MV-4-11 (cell line): ENCODE measurements at places on chromosomes 1 and 21.

DNA sequence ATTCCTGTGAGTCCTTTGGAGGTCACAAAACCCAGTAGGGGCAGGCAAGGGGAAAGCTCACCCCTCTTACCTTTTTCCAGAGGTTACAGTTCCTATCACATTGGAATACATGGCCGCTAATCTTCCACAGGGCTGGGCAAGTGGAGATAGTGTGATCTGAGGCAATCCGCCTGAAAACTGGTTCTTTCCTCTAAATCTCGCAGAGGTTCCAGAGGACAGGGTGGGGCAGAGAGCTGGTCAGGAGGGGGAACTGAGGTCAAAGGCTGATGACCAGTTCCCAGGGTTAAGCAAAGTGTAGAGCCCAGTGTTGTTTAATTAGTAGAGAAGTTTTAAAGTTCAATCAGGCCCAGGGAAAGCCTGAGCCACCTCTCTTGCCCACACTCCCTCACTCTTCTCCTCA lies at the start of gene SERPINC1:
Gene SERPINC1 (minus strand): TSS at position 179 of the 400 bp plus-strand sequence. CDS start 68 bp downstream, at position 111.
- no peak for DNase-seq

DNA sequence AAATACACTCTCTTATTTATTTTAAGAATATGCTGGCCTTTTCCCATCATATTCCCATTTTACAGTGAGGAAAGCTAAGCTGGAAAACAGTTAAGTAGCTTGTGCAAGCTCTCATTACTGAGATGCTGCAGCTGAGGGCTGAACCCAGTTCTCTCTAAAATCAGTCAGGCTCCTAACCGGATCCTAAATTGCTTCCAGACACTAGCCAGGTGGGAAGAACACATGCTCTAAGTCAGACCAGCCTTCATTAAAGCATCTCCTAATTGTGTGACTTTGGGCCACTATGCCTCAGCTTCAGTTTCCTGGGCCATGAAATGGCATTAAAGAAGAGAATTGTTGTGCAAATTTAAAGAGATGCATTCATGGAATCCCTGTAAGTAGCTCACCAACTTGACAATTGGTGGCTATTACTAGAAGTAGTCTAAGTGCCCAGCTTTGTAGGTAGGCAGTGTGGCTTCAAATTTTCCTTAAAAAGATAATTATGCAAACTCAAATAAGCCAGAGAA lies 228.4 kb downstream of the DAB1 start:
- no peak for DNase-seq

DNA sequence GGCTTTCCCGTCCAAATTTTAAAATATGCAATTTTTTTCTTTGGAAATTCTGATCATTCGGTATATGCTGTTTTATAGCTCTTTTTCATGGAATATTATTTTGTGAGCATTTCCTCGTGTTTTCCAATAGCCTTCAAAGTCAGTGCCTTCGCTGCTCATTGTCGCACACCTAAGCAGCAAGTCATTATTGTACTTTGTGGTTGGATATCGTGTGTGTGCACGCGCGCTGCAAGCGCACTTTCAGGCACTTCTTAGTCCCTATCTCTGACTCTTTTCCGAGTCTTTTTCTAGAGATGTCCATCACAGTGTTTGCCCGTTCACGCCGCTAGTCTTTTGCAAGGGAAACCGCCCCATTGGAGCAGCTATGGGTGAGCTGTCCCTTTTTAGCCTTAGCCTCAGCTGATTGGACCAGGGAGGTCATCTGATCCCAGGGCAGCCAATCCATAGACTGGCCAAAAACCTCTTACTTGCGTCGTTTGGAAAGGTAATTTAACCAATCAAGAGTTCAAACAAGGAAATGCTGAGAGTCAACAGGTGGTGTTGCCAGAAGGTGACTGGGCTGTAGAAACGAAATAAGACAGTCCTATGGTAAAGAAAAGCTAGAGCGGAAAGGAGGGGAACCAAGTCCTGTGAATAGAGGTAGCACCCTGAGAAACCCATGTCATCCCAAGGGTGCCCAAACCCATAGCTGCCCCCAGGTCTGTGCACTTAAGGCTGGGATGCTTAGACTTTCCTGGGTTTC lies 710 bp upstream of the HYI start:
- DNase-seq: peak; percentile 54

- DNase-seq: no peak
Observed at GRCh38 chr1:66940981-66941380, 16.2 kb downstream of the MIER1 start.

GRCh38 chr1:116257341-116257767 lies 115.7 kb upstream of the ATP1A1 start:
- DNase-seq: peak; percentile 44

- DNase-seq: peak; percentile 62
Observed at GRCh38 chr1:108130794-108131193, 69.3 kb downstream of the SLC25A24 start.

DNA sequence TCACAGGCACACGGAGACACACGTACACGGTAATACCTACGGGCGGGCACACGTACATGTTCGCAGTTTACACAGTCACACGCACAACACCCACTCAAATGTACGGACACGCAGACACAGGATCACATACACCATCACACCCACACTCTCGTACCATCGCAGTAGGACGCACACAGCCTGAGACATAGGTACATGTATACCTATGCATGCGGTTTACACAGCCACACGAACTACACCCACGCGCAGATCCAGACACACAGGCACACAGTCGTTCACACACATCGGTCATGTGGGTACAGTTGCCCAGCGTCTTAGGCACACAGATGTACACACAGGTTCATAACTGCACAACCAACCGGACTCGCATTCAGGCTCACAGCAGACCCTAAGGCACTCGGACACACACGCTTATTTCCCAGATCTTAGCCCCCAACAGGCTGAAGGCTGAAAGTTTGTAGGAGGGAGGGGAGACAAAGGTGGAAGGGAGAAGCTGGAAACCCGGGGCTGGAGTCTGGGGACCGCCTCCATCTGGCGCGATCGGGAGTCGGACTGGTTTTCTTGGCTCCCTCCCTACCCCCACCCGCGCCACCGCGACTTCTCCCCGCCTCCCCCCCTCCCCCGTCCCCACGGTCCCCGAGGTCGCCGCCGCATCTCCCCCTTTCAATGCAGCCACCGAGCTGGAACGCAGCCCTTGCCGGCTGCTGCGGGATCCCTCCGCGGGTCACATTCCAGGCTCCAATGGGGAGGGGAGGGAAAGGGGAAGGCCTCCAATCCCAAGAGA lies 51.9 kb upstream of the SYNC start:
- no peak for DNase-seq

DNA sequence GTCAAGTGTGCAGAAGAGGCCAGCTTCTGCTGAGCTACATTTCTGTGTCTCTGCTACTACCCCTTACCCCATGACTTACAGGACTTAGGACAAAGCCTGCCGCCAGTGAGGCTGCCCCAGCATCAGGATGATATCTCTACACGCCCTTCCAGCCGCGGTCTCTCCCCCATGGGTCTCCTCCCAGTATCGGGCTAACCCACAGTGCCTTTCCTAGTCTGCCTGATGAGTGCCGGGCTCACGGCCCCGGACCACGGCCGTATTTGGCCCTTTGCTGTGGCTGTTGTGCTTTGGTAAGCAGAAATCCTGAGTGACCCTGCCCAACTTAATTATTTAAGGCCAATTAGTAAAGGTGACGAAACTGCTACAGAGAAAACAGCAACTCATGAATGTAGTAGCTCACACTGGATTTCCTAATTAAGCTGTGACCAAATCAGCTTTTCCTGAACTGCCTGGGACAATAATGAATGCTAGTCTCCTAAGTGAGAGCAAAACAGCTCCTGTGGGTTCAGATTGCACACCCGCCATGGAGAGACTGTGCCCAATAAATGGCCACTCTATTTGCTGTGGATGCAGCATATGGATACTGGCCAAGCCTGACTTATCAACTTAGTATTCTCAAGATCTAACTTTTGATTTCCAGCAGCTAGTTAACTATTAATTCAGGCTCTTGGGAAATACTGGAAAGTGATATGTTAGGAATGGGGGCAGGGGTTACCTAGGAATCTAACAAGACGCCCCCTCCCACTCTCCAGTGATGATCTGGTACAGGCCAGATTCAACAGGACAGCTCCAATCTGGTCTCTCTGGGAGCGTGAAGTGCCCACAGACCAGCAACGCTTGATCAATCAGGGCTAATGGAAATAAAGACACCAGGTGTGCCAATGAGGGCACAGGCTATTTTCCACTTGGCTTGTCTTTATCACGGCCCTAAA lies 123.3 kb upstream of the IFFO2 start:
- no peak for DNase-seq

DNA sequence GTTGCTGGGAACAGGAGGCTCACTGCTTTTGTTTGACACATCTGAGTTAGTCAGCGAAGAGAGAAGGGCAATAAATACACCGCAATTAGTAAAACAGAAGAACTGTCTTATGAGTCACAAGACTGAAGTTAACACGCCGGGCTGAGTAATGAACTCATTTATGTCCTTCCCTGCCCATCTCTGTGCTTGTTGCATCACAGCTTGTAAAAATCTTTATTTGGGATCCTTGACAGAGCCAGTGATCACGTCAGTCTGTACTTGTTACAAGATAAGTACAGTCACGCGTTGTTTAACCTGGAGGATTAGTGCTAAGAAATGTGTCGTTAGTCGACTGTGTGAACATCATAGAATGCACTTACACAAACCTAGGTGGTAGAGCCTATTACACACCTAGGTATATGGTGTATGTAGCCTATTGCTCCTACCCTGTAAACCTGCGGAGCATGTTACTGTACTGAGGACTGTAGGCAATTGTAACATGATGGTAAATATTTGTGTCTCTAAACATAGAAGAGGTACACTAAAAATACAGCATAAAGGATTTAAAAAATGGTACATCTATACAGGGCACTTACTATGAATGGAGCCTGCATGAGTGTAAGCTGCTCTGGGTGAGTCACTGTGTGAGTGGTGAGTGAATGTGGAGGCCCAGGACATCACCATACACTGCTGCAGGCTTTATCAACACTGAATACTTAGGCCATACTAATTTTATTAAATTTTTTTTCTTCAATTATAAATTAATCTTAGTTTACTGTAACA lies 272.2 kb downstream of the TNR start:
- peak; percentile 97 for DNase-seq

DNA sequence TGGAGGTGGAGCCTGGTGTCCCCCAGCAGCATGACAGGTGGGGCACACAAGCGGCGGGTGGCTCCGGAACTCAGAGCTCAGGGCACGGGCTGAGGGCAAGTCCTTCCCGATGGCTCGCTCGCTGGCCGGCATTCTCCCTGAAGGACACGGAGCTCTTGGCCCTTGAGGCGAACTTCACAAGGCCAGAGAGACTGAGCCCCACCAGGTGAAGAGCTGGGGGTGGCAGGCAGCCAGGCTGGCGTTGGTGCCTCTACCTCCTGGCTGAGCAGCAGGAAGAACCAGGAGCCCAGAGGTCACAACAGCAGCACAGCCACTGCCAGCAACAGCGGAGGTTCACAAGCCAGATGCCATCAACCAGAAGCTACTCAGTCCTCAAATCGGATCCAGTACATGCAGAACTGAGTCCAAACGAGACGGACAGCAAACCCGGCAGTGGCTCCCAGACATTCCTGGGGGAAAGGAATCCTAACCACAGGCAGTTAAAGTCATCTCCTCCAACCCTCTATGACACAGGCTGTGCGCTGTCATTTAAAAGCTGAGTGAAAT lies 54.1 kb downstream of the NPHP4 start:
- DNase-seq: no peak

GRCh38 chr21:36330904-36331303 lies 10.9 kb downstream of the MORC3 start:
- peak; percentile 53 for DNase-seq

DNA sequence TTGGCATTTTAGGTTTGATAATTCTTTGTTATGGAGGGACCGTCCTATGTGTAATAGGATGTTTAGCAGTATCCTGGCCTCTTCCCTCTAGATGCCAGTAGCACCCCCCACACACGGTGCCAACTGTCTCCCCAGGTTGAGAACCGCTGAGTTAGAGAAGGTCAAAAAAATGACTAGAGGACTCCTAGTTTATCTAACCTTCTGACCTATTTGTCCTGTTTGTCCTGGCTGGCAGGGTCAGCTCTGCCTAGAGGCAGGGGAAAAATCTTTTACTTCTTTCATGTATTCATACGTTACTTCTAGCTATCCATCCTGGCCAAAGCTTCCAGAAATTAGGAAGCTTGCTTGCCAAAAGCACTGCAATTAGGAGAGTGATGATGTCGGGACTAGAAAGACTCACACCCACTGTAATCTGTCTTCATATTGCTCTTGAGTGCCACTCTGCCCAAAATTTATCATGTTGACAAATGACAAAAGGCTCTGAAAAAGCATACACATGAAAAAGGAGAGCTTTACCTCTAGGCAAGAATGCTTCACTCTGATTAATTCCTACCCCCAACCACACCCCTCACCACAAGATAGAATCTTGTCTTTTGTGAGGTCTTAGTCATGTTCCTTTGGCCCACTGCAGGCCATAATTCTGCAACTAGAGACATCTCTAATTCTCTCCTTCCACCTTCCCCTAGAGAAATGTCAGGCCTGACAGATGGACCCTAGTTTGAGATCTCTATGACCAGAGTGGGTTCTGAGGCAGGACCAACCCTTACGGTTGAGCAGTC lies 14.4 kb upstream of the AKR1A1 start:
- DNase-seq: no peak

DNA sequence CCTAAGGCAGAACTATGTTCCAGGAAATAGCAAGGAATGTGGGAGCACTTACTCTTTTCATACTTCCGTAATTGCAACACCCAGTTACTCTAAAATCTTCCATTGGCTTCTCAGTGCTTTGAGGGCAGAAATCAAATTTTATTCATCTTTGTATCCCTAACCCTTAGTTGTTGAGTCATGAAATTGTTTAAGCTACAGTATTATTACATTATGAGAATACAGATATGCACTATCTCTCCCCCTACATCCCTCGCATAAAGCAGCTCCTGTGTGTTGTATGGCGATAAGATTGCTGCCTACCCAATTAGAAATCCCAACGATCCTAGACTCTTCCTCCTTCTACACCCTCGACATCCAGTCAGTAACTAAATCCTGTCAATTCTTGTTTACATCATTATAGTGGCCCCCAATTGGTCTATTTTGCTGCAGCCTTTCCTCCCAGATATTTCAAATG lies 2.6 kb downstream of the AIDA start:
- no peak for DNase-seq

GRCh38 chr1:217184854-217185253 lies 446.0 kb downstream of the GPATCH2 start:
- no peak for DNase-seq

GRCh38 chr1:54848134-54848948 lies 38.7 kb downstream of the DHCR24 start:
- DNase-seq: no peak

GRCh38 chr1:43531107-43531905 lies 623 bp downstream of the PTPRF start:
- no peak for DNase-seq

- DNase-seq: no peak
Observed at GRCh38 chr1:71232786-71233185, 152.0 kb upstream of the ZRANB2 start.
